ENCODE measurements at places on chromosomes 4 and X.

DNA sequence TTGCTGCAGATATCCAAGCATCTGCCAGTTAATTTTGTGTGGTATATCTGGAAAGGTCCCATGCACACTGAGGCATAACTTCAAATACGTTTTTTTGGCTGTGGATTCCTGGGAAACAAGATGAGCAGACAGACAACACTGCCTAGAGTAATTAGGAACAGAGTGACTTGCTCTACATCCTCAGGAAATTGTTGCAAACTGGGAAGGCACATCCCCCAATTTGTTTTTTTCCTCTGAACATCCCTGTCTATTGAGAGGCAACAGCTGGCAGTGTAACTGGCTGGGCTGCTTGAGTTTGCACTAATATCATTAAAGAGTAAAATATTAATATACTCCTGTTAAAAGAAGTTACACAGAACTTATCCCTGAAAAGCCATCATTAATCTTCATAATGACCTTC is 207.7 kb upstream of the SLIT2 start:
- no peak for DNase-seq

GRCh38 chr4:84733343-84734033 is 150.6 kb downstream of the CDS1 start:
- no peak for DNase-seq

DNA sequence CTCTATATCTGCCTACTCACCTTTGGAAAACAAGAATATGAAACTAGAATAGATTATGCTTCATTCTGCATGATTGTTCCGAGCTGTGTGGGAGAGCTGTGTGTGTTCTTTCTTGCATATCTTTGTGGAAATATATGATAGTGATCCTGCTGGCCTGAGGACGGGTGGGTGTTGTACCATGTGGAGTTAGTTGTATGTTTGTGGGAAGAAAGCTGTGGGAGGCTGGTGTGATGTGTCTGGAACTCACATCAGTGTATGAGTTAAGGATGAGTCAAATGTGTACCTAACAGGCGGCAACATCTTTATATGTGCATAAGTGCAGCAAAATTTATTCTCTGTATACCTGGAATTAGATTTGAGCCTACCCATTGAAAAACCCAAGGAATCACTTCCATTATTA is 208.1 kb upstream of the ADGRL3 start:
- no peak for DNase-seq

- DNase-seq: no peak
Measured at GRCh38 chr4:6689506-6689960, 4.1 kb upstream of the S100P start.

- DNase-seq: no peak
Measured at GRCh38 chr4:168367065-168367464, 48.5 kb upstream of the DDX60 start.

DNA sequence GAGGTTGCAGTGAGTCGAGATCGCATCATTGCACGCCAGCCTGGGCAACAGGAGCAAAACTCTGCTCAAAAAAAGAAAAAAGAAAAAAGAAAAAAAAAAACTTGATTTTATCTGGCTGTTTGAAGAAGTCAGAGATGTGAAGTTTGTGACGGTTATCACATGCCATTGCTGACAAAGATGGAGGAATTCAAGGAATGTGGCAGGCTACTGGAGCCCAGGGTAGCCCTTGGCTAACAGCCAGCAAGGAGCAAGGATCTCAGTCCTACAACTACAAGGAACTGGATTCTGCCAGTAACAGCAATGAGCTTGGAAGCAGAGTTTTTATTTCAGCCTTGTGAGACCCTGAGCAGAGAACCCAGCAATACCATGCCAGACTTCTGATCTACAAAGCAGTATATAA is 24.3 kb upstream of the TET2 start:
- DNase-seq: no peak

DNA sequence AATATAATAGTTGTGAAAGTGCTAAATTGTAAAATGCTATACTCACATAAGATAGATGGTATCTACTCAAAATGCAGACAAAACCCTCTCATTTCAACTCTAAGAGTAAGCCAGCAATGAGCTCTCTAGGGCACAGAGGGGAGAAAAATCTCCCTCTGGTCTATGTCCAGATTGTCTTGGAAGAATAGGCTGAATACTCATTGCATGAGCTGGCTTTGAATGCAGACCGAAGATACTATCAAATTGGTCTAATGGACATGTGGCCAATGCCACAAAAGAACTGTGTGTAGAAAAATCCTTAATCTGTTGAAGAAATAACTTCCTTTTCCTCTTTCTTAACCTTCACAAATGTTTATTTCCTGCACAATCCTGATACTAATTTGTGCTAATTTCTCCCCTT is 3.5 kb downstream of the ZXDA start:
- DNase-seq: no peak

- no peak for DNase-seq
Measured at GRCh38 chr4:53592686-53593501, 1.6 kb upstream of the LNX1 start.

GRCh38 chr4:91243132-91243531 is 1060.6 kb upstream of the GRID2 start:
- peak; percentile 35 for DNase-seq

DNA sequence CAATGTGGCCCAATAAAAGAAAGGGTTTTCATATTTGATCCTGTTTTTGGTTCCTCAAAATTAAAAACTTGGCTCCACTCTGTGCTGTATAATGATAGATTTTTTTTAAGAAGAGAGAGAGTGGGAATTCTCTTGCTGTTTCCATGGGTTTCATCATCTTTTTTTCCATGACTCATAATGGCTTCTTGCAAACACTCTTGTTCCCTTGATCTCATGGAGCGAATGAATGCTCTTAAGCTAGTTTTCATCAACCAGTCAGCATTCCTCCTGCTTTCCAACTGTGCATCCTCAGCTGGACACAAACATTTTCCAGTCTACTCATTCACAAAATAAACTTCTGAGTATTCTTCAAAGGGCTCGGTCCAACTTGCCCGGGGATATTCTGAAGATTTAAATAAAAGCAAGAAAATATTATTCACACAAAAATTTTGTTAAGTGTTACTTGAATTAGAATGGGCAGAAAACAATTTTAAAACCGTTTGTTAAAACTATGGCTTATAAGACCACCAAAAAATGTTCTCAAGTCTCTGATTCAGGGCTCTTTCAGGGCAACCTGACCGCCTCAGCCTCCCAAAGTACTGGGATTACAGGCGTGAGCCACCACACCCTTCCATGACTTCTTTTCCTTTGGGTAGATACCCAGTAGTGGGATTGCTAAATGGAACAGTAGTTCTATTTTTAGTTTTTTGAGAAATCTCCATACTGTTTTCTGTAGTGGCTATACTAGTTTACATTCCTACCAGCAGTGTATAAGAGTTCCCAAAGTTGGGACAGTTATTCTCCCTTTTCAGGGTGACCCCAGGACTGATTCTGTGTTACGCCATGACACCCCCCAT is 64.7 kb downstream of the TMEM156 start:
- no peak for DNase-seq

GRCh38 chrX:94758130-94758529 is 1084.1 kb downstream of the FAM133A start:
- DNase-seq: no peak

- peak; percentile 17 for DNase-seq
Measured at GRCh38 chr4:82561786-82562563, at the start of gene TMEM150C. TSS of gene TMEM150C (minus strand) at chr4:82561988. CDS start at chr4:82504657, 57,331 bp downstream.

DNA sequence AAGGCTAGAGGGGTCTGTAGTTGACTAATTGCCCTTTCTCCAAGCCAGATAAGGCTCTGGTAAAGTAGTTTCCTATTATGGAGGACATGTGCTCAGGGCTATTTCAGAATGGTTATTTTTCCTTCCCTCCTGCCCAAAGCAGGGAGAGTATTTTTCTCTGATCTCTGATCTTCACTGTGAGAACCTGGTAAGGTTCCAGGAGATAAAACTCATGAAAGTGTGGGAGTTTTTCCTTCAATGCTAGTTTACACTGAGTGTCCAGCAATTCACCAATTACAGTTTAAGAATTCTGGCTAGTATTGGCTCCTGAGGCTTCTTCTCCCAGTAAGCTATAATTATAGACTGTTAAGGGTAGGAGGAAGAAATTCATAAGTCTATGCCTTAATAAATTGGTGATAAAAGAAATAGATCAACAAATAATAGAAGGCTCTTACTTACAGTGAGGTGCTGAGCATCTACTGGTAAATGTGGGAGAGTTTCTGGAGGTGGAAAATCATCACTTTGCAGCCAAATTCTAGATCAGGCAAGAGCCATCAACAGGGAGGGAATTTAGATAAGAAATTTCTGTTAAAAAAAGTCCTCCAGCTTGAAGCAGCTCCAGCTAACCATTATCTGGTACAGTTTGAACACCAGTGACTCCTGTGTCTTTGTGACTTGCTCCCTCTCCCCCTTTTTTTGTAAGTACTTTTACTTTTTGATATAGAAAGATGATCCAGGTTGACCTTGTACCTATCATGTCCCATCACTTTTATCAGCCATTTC is 30.9 kb downstream of the CASP6 start:
- DNase-seq: no peak

GRCh38 chr4:107212565-107212964 is 176.5 kb upstream of the DKK2 start:
- DNase-seq: no peak
